Activated T-helper 1 cell treated with anti-CD3 and anti-CD28 coated beads, Interleukin-2, amount 50 U/mL, for 16 hours (primary cell): ENCODE measurements at places on chromosomes 16 and 17.

DNA sequence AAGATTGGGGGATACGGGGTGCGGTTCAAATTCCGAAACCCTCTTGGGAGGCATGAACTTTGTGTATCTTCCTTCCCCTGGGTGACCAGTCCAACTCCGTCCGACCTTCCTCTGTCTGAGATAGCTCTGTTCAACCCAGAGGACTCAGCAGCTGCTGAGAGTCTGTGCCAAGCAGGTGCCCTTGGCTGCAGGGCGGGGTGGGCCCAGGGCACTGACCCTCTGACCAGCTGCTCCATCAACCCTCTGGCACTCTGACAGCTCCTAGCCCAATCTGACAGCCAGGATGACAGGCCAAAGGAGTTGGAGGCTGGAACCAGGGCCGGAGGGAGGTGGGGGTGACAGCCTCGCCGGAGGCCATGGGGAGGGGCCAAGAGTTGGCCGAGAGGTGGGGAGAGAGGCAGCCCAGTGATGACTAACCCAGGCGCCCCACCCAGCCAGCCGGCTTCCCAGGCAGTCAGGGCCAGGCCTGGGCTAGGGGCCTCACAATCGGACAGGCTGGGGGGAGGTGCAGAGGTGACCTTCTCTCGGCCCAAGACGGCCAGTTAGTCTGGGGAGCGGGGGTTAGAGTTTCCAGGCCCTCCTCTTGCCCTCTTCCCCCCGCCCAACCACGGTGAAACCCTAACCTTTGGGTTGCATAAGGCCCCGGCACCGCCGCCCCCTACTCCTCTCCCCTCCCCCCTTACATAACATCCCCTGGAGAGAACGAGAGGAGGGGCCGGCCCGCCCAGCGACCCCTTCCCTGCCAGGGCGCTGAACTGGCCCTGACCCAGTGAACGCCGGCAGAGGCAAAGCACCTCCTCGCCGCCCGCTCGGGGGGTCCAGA is 5.0 kb upstream of the TLCD2 start:
- no peak for DNase-seq

DNA sequence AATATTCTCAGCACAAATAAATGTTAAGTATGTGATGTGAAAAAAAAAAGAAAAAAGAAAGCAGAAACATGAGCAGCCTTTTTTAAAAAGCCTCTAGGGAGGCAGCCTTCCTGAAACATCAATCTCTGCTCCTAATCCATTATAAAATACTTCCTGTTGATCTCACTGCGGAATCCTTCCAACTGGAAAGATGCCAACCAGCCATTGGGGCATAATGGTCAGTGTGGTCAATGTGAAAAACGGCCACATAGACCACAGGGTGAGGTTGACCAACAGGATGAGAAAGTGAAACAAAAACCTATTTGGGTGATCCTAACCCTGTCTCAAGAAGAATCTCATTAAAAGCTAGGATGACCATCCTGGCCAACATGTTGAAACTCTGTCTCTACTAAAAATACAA is 26.1 kb upstream of the ABCA8 start:
- DNase-seq = no peak

GRCh38 chr17:7204336-7204735 is 15.3 kb downstream of the DLG4 start:
- DNase-seq = no peak

- no peak for DNase-seq
Observed at GRCh38 chr17:63916566-63917185, 2.0 kb downstream of the GH1 start.

DNA sequence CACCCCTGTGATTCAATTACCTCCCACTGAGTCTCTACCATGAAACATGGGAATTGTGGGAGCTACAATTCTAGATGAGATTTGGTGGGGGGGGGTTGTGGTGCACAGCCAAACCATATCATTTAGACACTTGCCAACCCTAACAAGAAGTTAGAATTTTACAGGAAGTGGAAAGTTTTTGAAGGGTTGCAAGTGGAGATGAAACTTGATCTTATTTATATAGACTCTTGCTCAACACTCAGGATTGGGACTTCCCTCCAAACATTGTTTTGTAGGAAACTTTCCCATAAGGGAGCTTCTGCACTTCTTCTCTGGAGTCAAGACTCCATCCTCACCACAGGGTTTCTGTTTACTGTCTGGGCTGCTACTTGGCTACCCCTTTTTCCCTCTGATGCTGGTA is 266.7 kb upstream of the CDH11 start:
- DNase-seq = no peak

GRCh38 chr17:72850410-72851118 is 241.9 kb downstream of the SLC39A11 start:
- no peak for DNase-seq

GRCh38 chr17:4594931-4595684 is 10.8 kb downstream of the SMTNL2 start:
- no peak for DNase-seq

- DNase-seq = no peak
Observed at GRCh38 chr17:75695141-75695829, 26.0 kb upstream of the ITGB4 start.

DNA sequence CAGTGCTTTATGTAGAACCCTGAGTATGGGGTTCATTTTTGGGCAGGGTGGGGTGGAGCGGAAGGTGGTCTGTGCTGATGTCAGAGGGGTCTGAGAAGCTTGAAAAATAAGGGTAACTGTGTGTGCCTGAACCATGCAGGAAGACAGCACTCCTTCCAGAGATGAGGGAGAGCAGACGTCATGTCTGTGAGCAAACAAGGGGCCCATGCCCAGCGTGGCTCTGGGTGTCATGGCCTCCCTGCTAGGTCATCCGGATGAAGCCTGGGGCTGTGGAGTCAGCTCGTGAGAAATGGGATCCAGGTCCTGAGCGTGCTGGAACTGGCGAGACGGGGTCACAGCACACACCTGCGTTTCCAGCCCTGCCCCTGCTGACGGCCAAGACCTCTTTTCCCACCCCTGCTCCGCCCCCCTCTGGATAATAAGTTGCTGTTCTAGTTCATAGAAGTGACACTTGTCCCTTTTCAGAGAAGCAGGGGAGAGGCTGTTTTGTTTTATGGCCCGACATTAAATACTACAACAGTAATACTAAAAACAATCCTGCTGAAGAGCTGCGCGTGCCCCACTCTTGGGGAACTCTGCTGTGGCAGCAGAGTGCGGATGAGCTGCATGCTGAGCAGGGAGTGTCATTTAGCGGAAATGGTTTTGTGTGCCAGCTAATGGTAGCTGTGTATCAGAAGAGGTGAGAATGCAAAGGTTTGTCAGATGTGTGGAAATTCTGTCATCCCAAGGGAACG is 92.6 kb downstream of the RPTOR start:
- no peak for DNase-seq

DNA sequence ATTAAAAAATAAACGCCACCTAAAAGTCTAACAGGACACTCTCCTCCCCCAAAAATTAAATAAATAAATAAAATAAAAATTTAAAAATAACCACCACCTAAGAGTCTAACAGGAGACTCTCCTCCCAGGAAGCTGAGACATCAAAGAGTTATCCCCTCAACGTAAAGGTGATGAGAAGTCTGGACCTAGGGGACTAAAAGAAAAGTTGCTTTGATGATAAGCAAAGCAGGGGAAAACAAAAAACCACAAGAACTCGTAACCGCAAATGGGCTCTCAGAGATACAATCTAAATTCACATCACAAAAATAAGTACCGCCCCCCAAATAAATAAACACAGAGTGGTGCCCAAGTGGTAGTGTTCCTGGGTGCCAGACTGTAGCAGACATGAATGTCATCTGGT is 412.2 kb downstream of the ZFHX3 start:
- no peak for DNase-seq

DNA sequence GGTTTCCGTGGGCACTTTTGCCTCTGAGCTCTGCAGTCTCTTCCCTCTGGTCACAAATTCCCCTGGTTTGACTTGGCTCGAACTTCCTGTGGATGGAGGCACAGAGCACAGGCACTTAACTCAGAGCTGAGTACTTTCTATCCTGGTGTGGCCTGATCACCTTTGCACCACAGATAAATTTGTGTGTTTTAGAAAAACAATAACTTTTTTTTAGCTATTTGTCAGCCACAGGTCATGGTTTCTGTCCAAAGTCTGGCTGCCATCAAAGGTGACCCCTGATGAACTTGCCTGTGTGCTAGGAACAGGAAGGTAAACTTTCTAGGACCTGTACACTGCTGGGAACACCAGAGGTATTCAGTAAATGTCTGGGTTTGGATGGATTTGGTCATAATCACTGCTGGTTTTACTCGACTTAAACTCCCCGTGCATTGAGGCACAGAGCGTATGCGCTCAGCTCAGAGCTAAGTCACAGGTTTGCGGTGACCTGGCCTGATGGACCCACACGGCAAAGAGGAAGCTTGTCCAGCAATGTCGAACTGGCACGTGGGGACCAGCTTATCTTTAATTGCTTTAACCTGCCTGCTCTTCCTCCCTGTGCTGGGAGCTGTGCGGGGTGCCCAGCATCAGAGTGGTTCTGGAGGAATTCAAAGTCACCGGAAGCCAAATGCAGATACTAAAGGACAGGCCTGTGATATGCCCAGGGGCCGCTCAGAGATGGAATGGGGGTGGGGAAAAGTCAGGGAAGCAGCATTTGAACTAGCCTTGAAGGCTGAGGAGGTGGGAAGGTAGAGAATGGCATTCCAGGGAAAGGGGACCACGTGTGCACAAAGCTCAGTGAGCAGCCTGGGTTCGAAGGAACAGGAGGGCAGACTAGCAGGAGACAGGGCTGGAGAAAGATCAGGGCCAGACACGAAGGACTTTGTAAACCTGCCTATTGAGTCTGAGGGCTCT is 12.9 kb downstream of the SLC13A5 start:
- no peak for DNase-seq

DNA sequence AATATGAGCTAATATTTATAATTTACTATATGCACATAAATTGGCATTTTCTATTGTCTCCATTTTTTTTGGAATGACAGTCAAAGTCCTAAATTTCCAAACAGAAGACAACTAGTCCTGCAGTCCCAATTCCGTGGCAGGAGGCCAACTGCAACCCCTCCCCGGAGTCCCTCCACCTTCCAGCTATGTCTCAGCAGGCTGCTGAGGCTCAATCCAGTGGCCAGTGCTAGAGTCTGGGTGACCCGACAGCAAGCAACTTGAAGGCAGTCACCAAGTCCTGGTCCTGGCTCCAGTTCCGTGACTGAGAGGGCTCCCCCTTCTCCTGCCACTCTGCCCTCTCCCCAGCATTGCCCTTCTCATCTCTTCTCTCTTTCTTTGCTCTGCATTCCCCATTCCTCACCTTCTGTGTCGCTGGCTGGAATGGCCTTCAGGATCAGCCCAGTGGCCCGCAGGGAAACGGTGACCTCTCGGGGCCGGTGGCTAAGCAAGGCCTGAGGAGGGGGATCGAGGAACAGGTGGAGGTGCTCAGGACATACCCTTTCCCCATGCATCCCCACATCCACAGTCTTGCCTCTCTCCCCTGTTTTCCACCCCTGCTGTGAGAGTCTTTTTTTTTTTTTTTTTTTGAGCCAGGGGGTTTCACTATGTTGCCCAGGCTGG is 22.4 kb upstream of the MFSD6L start:
- DNase-seq = no peak

DNA sequence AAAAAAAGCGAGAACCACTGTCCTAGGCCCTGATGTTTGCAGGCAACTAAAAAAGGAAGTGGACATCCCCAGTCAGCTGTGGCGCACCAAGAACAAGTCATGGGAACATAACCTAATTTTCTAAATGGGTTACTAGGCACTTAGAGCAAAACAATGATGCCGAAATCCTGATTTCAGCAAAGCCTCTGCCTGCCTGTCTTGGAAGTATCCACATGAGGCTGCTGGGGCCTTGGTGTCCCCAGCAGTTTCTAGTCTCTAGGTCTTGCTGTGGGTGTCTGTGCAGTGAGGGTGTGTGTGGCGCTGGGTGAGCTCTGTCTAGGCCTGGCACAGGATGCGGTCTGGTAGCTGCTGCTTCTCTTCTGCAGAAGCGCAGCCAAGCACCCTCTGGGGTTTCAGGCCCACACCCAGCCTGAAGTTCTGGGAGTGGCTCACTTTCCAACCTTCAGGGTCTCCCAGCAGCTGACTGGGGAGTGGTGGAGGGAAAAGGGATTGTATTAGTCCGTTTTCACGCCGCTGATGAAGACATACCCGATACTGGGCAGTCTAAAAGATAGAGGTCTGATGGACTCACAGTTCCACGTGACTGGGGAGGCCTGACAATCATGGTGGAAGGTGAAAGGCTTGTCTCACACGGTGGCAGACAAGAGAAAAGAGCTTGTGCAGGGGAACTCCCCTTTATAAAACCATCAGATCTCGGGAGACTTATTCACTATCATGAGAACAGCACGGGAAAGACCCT is 21.1 kb downstream of the STH start:
- no peak for DNase-seq

DNA sequence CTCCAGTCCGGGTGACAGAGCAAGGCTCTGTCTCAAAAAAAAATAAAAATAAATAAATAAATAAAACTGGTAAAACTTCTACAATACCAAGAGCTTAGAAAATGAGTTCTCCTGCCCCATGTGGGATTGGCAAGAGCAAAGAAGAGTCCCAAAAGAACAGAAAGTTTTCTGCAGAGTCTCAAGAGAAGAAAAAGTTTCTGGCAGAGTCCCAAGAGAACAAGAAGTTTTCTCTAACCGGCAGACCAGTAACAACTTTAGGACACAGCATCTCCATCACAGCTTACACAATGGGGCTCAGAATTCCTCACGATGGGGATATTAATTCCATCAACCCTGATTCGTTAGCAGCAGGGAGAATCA is 1.1 kb downstream of the SLC39A11 start:
- DNase-seq = no peak

DNA sequence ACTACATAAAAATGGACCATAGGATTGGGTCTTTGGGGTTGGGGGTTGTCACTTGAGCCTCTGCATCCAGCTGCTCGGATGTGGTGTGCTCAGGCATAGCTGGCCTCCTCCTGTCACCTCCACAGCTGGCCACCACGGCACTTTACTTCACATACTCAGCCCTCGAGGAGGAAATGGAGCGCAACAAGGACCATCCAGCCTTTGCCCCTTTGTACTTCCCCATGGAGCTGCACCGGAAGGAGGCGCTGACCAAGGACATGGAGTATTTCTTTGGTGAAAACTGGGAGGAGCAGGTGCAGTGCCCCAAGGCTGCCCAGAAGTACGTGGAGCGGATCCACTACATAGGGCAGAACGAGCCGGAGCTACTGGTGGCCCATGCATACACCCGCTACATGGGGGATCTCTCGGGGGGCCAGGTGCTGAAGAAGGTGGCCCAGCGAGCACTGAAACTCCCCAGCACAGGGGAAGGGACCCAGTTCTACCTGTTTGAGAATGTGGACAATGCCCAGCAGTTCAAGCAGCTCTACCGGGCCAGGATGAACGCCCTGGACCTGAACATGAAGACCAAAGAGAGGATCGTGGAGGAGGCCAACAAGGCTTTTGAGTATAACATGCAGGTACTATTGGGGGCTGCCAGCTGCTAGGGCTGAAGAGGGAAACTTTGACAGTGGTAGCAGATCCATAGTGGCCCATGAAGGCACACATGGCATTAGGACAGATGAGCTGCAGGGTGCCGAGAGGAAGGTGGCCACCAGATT is 30.8 kb downstream of the CDIP1 start:
- no peak for DNase-seq

DNA sequence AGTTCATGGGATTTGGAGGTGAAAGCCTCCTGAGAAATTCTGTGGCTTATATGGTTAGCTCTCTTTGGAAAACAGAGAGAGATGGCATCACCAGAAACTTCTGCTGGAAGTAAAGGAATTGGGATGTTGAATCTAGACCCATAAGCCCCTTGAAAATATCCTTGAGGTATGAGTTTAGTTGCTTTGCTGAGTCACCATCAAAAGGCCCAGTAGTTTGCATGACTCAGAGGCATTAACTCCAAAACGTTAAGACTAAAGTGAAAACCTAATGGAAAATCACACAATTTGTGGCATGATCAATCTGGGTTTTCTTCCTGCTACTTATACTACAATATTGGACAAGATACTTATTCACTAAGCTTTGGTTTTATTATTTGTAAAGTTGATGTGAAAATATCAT is 349.2 kb upstream of the SALL1 start:
- no peak for DNase-seq
